ENCODE measurements at places on chromosomes 4 and X. TPM values are rescaled to one million over a fixed set of nuclear protein-coding genes. Genes with fewer than 3 reads are reported as not detected.

Gene STK32B
- 0.63 TPM for total RNA-seq

Gene ADH1C
- 6.1 TPM for total RNA-seq

Gene CPZ
- total RNA-seq: 12.2 TPM

Gene EFHC2
- total RNA-seq: 0.95 TPM

Gene NCBP2L
- total RNA-seq: not detected

Gene PIN4
- total RNA-seq: 14.5 TPM
